ENCODE measurements at places on chromosomes 16 and 17.

DNA sequence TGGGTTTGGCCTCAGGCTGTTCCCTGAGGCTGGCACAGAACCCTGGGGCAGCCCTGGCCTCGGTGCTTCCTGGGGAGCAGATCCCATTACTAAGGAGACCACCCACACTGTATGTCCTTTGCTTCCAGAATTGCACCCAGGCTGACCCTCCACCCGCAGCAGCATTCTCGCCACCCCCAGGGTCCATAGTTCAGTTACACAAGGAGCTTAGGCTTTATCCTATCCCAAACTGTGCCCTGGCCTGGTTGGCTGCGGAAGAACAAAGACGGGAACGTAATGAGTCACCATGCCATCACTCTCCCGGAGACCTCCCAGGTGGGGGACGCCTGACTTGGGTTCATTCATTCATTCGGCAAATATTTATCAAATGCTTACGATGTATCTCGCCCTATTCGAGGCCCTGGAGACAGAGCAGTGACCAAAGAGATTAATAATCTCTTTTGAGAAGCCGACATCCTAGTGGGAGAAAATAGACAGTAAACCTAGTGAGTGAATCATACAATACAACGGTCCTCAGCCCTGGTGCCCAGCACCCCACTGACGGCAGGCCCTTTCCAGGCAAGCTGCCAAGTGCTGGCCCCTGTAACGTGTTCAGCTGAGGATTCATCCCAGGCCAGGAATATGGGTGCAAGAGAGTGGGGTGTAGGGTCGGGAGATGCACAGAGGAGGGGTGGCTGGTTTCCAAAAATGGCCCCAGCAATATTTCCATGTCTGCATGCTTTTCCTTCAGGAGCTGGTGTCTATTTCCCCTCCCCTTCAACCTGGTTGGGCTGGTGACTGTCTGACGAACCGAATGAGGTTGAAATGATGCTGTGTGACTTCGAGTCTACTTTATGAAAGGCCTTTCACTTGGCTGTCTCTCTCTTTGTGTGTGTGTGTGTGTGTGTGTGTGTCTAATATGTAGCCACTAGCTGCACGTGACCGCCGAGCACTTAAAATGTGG, 134.2 kb downstream of the MGAT5B start:
- no peak for DNase-seq

DNA sequence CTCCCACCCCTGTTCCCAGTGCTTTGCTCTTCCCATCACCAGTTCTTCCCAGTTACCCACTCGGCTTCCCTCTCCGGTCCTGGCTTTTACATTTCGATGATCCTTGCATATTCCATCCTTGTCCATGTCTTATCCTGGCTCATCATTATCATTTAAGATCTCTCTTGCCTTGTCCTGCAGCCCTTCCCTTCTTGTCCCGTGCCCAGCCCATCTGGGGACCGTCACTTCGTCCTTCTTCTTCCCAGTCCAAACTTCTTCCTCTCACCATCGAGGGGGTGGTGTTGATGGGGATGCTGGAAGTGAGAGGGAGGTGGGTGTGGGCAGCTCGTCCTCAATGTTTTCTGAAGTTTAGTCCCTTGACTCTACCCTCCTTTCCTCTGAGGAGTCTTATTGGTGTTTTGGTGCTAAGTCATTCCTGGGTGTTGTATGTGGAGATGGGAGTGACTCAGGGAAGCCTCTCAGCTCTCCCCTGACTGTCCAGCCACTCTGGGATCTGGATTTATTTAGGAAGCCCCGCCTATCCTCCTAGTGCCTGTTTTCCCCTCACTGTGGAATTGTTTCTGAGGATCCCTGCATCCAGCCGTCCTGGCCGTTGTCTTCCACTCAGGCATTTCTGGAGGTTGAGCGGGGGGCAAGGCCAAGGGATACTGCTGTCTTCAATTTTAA, 975 bp downstream of the SNX29 start:
- no peak for DNase-seq

GRCh38 chr17:330993-331701, 21.5 kb downstream of the RPH3AL start:
- DNase-seq, result no peak

DNA sequence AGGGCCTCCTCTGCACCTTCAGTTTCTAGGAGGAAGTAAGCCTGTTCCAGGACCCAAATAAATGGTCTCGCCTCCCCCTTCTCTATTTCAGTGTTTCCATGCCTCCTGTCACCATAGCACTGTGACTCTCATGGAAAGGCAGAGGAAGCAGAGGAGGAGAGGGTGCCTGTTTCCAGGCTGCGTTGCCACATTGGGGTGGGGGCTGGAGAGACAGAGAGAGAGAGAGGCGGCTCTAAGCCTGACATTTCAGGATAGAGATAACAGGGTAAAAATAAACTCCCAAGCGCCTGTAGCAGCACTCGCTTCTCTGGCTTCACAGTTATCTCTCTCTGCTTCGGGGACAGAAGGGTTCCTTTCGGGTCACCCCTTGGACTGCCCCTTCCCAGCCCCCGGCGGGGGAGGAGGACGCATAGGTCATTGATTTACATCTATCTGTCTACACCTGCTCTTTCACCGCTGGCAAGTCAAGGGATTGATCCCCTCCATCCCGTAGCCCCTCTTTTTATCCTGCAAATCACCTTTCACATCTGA, 71.2 kb upstream of the MRTFB start:
- DNase-seq, result no peak

GRCh38 chr17:1087381-1088241, 90.7 kb downstream of the TIMM22 start:
- DNase-seq, result no peak

DNA sequence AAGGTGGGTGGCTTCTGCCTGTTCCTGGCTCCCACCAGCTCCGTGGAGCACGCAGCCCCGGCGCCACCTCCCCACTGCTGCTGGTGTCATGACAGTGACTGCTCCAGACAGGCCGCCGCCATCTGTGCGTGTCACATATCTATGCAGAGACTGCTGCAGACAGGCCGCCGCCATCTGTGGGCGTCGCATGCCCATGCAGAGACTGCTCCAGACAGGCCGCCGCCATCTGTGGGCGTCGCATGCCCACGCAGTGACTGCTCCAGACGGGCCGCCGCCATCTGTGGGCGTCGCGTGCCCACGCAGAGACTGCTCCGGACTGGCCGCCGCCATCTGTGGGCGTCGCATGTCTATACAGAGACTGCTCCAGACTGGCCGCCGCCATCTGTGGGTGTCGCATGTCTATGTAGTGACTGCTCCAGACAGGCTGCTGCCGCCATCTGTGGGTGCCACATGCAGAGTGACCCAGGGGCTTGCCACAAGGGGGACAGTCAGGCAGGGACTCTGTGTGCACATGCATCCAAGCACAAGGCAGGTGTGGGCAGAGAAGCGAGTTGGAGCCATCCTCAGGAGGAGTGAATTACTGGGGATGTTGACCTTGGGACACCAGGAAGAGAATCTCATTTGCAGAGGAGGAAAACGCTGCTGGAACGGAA, 3.3 kb upstream of the FN3KRP start:
- DNase-seq, result no peak

- no peak for DNase-seq
These were observed 117.2 kb downstream of the PRKCB start for GRCh38 chr16:23952971-23953300.

GRCh38 chr17:51510940-51511339, 250.6 kb downstream of the UTP18 start:
- no peak for DNase-seq

DNA sequence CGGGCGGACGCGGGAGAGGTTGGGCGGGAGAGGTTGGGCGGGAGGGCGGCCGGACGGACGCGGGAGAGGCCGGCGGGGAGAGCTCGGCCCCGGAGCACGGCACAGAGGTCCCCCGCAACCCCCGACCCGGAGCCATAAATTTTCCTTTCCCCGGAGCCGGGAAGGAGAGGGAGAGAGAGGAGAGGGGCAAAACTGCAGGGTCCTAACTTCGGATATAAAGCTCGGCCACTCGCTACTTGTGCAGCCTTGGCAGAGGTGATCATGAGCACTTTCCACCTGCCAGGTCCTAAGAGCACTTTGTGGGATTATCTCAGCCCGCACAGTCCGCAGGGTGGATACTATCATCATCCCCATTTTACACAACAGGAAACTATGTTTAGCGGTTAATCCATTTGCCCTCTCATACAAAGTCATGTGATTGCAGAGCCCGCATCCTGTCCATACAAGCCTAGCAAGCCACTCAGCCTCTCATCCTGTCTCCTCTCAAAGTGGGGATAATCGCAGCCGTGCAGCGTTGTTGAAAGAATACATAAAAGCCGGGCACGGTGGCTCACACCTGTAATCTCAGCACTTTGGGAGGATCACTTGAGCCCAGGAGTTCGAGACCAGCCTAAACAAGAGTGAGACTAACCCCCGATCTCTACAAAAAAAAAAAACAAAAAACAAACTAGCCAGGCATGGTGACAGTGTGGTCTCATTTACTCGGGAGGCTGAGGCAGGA, 780 bp upstream of the DCAKD start:
- DNase-seq, result no peak

- no peak for DNase-seq
These were observed 3.2 kb upstream of the SAMD14 start for GRCh38 chr17:50133028-50133768.

DNA sequence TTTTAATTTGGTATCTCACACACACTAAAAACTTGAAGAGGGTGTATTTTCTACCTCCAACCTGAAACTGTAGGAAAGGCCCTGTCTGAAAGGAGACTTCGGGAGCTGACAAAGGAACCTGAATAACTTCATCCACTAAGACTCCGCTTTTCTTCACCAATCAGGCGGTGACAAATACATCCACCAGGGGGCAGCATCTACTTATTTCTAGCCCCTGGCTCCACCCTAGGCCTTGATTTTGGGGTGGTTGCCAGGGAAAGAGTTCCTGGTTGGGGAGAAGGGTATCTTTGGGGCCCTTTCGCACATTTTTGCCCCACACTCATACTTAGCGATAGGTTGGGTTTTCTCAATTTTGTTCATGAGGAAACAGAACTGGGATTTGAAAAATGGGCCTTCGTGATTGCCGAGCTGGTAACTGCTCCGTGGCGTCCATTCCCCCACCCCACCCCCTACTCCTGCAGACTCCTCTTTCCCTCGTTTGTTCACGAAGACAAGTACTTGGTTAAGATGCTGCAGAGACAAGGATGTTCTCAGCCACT, 4.8 kb upstream of the ARL4D start:
- DNase-seq, result peak; percentile 72

DNA sequence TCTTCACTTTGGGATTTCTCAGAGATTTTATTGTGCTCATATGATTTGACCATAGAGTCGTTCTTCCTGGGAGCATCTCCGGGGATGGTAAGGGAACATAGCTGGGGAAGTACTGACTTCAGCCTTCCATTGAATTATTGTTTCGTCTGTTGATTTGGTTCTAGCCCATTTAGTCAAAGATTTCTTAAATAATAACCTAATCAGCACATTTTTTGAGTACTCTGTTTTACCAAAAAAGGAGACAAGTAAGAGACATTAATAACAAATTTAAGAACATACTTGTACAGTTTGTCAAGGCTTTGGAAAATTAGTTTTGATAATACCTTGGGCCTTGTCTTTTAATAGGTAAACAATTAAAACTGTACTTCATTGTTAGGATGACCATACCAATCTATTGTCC, 78.0 kb downstream of the CDRT15 start:
- no peak for DNase-seq

DNA sequence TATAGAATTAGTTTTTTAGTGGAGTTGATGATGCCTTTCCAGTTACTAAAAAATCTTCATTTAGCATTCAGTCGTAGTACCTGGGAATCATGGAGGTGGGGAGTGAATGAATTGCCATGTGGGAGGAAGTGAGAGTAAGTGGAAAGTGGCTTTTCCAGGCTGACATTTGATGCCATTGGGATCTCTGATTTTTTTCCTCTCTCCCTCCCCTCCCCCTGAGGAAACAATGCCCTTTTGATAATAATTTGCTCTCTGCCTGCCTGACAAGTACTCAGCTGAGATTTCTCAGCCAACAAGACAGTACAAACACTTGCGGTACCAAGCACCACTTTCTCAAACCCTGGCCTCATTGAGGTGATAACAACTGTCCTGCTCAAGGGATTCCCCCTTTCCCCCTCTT, 2.2 kb downstream of the UBE2Z start:
- no peak for DNase-seq

DNA sequence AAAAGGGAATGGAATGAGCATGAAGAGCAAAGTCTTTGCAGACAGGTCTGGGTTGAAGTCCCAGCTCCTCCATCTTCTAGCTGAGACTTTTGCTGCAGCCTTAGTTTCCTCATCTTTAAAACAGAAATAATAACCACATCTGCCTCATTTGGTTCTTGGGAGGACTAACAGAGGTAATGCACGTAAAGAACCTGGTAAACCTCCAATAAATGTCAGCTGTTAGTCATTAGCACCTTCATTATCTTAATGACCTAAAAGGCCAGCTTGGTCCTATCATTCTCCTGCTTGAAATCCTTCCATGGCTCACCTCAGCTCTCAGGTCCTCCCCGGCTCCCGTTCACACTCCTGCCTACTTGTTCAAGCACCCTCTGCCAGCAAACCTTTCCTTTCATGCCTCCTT, 51.8 kb downstream of the SKAP1 start:
- DNase-seq, result no peak

GRCh38 chr17:41478237-41478636, 2.7 kb downstream of the KRT35 start:
- no peak for DNase-seq

DNA sequence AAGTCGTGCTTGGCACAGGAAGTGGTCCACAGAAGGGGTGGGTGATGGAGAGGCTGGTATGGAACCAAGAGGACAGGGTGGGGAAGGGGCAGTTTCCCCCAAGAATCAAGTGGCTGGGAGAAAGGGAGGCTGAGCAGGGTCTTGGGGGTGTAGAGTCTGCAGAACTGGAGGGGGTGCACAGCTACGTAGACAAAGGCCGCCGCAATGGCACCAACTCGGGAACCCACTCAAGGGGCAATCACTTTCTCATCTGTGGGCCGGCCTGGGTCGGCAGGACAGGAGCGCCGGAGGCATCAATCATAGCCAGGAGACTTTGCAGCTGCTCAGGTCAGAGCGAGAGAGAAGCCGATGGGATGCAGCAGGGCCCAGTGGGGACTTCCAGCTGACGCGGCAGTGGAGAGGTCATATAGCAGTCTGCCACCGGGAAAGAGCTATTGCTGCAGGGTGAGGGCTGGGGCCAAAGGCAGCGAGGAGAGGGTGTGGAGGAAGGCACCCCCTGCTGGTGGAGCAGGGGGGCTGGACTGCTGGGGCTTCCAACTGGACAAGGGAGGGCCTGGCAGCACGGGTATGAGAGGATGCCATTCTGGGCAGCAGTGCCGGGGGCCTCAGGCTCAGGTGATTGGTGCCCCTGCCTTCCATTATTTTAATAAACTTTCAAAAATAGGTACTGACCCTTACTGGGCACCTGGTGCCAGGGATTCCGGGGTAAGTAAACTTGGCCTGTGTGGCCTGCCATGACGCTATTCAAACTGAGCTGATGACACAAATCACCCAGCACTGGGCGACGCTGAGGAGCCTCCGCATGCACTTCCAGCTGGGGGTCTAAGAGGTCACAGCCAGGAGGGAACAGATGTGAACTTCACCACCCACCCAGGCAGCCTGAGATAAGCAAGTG, 52.5 kb upstream of the MTSS2 start:
- DNase-seq, result no peak

- DNase-seq, result no peak
These were observed 7.1 kb downstream of the SETD1A start for GRCh38 chr16:30964574-30965226.

All from stimulated activated CD4-positive, alpha-beta T cell treated with anti-CD3 and anti-CD28 coated beads, Interleukin-1b, Interleukin-23, amount 100 ng/mL, for 1 hour (primary cell).